ENCODE measurements at places on chromosomes 12 and 14.

DNA sequence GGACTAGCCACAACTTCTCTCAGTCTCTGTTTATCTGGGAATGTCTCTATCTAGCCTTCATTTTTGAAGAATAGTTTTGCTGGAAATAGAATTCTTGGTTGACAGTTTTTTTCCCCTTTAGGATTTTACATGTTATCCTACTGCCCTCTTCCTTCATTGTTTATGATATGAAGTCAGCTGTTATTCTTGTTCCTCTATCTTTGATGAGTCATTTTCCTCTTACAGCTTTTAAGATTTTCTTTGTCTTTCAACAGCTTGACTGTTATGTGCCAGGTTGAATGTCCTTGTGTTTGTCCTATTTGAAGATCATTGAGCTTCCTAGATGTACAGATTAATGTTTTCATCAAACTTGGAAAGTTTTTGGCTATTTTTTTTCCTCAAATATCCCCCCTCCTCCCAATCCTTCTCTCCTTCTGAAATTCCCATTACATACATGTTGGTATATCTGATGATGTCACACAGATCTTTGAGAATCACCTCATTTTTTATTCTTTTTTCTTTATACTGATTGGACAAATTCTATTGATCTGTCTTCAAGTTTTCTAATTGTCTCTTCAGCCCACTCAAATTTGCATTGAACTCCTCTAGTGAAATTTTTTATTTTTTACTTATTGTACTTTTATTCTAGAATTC, 4.5 kb upstream of the GOLGA5 start:
- peak; percentile 25 for DNase-seq

- no peak for DNase-seq
Measured at GRCh38 chr14:23804817-23805216, 148.8 kb upstream of the DHRS4 start.

- no peak for DNase-seq
Measured at GRCh38 chr12:80230068-80230467, 130.7 kb downstream of the OTOGL start.

- DNase-seq, result peak; percentile 82
Measured at GRCh38 chr14:32648434-32648833, 290.2 kb upstream of the NPAS3 start.

DNA sequence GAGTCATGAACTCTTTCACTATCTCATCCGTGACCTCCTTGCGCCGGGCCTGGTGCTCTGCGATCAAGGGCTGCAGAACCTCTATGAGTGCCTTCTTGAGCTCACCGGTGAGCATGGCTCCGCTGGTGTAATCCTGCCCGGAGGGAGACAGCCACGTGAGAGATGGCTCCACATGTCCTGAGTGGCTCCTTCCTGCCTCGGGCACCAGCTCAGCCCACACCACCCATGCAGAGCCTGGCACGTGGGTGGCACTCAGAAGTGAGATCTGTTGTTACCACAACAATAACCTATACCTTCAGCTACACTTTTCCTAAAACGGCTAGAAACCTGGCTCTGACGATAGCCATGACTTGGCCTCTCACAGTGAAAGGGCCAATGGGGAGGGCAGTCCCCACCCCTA, 11.8 kb downstream of the SLC25A47 start:
- no peak for DNase-seq

DNA sequence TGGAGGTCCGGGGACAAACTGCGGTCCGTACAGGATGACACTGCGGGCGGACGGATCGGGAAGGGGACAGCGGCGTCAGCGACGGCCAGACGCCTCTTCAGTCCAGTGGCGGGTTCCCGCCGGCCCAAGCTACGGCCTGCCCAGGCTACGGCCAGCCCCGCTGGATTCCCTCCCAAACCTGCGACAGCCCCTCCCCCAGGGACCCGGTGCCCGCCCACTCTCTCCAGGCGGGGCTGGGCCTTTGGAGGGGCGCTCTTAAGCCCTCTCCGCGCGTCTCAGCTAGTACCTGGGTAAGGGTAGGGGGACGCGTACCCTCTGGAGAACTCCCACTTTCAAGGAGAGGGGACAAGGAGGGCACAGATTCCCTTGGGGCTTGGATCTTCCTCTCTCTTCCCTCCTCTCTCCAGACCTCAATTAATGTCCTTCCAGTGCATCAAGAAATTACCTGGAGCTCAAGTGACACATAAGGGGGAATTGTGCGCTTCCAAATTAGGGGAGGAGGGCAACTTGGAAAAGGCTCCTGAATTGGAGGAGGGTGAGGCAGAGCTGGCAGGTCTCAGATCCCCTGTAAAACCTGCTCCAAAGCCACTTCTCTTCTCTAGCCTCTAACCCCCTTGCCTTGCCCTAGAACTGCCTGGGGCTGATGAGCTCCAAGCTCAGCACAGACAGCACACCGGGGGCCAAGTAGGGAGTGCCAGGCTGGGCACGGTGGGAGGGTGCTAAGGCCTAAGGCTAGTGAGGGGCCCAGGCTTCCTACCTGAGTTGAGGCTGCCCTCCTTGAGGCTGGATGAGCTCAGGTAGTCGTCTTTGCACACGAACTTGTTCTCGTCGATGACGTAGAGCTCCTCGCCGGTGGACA, 3.1 kb downstream of the LHX5 start:
- no peak for DNase-seq

Data from bronchial epithelial cell (primary cell).